NCI-H2081 treated with DMSO at 0.1 percent for 48 hours (cell line): ENCODE measurements at places on chromosomes 3 and 15.

- DNase-seq = no peak
These were observed 537.3 kb upstream of the MCTP2 start for GRCh38 chr15:93694033-93694432.

DNA sequence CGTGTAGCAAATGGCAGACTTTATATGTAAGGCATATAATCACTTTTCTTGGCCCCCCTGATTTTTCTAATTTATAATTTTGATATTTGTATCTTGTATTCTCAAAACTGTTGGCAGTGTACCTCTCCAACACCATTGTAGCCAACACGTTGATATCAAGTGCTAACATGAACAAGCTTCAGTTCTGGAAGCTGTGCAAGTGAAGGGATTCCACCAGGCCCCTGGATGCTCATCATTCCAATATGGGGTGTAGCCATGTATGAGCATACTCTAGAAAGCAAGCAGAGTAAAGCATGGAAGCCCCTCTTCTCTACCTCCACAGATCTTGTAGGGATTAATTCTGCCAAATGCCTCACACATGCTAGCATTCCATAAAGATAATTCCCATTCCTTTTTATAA is 211.3 kb downstream of the MYRIP start:
- DNase-seq = no peak

GRCh38 chr3:161310649-161311423 is 60.5 kb downstream of the SPTSSB start:
- no peak for DNase-seq

- no peak for DNase-seq
These were observed 21.9 kb upstream of the ZBTB47 start for GRCh38 chr3:42631620-42632019.

DNA sequence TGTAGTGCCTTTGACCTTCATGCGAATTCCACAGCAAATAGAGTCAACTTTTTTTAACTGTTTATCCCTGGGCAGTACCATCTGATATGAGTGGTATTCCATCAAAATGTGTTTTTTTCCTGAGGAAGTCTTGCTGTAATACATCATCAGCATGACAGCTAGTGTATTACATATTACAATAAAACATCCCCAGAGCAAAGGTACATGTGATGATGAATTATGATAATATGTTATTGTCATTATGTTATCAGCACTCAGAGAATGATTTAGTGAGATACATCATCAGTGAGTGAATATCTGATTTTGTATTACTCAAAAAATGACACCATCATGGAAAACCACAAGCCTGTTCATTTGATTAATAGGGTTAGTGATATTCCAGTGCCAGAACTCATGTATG is 69.7 kb upstream of the ARL6 start:
- DNase-seq = no peak

- no peak for DNase-seq
These were observed 79.7 kb upstream of the GOLGA8B start for GRCh38 chr15:34663101-34663500.

GRCh38 chr3:152204218-152204617 is 64.5 kb upstream of the MBNL1 start:
- no peak for DNase-seq

DNA sequence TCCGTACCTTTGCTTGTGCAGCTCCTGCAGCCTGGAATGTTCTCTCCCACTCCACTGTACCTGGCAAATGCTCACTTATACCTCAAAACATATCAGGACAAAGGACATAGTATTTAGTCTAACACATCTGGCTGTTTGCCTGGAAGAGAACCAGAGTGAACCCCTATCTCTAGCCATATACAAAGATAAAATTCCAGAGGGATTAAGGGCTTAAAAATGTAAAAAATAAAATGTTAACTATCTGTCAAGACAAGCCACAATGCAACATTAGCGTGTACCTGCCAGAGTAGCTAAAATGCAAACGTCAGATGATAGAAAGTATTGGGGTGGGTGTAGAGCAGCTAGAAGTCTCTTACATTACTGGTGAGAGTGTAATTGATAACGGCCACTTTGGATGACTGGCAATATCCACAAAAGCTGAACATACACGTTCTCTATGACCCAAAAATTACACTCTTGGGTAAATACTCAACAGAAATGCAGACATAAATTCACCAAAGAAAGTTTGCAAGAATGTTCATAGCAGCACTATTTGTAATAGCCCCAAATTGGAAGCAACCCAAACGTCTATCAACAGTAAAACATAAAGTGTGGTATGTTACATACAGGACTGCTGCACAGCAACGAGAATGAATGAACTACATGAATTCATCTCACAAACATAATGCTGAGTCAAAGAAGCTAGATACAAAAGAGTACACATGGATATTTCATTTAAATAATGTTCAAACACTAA is 18.2 kb upstream of the ADPGK start:
- DNase-seq = no peak
